Pulmonary artery endothelial cell (primary cell): ENCODE measurements at places on chromosomes 4 and X.

- DNase-seq: no peak
These were observed 62.4 kb downstream of the AFF2 start for GRCh38 chrX:148562846-148563245.

DNA sequence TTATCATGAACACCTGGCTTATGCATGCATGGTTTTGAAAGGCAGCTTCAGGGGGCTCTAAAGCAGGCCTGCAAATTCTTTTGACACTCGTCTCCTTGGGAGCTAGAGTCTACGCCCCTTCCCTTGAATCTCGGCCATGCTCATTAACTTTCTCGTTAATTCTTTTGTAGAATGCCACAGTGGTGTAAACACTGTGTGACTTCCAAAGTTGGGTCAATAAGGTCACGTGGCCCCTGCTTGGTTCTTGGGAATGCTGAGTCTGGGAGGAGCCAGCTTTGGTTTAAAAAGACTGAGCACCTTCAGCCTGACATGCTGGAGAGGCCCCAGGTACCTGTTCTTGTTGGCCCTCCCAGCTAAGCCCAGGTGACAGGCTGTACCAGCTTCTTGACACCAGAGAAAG, 228.4 kb downstream of the DHRSX start:
- DNase-seq: no peak

GRCh38 chr4:119615068-119615719, 13.4 kb downstream of the PDE5A start:
- no peak for DNase-seq

- no peak for DNase-seq
These were observed 55.1 kb upstream of the TNIP3 start for GRCh38 chr4:121219227-121219626.

GRCh38 chr4:78654807-78655206, 103.2 kb downstream of the ANXA3 start:
- DNase-seq: no peak

DNA sequence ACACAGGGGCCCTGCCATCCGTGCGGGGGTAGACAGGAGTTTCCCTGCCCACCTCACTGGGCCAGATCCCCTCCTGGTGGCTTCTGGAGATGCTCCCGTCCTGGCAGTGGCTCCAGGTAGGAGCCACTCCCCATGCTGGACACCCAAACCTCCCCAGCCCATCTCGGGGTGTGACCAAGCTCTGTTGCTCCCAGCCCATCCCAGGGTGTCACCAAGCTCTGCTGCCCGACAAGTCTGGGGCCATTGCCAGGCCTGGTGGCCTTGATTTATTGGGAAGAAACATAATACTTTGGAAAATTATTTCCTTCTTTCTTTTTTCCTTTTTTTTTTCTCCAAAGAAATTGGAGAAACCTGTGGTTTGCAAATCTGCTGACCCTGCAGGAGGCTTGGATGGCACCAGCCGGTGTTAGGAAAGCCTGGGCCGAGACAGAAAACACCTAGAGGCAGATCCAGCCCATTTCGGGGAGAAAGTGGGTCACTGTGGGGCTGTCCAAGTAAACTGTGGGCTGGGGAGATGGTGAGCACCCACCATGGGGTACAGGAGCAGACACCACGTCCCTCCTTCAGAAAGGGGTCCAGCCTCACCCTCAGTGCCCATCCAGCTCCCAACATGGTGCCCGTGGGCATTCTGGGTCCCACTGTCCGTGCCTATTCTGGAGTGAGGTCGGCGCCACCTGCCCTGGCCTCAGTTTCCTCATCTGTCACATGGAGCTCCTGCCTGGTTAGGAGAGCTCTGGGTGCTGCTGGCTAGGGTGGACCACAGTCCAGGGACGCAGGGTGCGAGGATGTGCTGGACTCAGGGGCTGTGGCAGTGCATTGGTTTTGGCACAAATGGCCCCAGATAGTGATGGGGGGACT, 59.4 kb upstream of the ADRA2C start:
- DNase-seq: no peak

DNA sequence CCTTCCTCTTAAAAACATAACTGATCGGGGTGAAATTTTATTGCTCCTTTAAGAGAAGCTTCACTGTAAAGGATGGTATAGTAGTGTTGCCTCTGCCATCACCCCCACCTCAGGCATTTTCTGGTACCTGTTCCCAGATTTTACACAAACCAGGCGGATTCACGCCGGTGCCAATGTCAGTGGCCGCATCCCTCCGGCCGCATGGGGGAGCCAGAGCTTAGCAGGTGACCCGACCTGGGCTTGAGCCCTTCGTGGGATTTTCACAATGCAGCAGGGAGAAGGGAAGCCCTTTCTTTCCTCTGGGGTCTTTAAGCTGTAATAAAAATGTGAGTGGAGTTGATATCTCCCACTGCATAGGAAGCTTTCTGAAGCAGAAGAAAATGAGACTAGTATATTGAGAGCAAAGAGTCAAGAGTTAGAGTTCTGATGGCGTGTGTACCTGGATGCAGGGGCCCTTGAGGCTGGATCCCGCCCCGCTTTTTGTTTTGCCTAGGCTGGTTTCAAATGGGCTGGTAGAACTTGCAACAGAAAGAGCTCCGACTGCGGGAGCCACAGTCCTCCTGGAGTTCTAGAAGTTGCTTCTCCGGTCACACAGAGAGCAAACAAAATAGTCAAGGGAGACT, 59.4 kb downstream of the POLR2B start:
- no peak for DNase-seq

DNA sequence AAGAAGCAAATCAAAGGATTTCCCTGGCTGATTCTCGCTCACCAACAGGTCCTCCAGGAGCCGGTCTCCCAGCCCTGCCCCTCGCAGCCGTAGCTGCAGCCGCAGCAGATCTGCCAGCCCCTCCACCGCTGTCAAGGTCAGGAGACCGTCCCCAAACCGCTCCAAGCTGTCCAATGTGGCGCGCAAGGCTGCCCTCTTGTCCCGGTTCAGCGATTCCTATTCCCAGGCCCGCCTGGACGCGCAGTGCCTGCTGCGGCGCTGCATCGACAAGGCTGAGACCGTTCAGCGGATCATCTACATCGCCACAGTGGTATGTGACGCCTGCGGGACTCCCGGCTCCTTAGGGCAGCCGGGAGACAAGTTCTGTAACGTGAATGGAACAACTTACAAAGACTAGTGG, 25.6 kb downstream of the SPATA18 start:
- no peak for DNase-seq

- no peak for DNase-seq
These were observed 17.8 kb upstream of the ANOS1 start for GRCh38 chrX:8749697-8750096.

DNA sequence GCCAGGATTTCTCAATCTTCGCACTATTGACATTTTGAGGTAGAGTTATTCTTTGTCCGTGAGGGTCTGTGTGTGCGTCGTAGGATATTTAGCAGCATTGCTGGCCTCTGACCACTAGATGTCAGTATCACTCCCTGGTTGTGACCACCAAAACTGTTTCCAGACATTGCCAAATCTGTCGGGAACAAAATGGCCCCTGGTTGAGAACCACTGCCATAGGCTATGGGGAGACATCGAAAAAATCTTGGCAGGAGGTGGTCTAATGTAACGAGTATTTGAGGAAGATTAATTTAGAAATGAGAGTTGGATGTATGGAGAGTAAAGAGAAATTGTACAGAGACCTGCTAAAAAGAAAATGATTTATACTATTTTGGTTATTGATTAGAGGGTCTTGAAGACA, 108.4 kb downstream of the DOCK11 start:
- DNase-seq: no peak

GRCh38 chr4:94880956-94881355, 123.2 kb downstream of the BMPR1B start:
- no peak for DNase-seq

- no peak for DNase-seq
These were observed 1300.9 kb upstream of the DIAPH2 start for GRCh38 chrX:95383778-95384177.

GRCh38 chr4:21960793-21961192, 12.2 kb upstream of the KCNIP4 start:
- DNase-seq: no peak
